ENCODE measurements at places on chromosomes 6 and 20.

DNA sequence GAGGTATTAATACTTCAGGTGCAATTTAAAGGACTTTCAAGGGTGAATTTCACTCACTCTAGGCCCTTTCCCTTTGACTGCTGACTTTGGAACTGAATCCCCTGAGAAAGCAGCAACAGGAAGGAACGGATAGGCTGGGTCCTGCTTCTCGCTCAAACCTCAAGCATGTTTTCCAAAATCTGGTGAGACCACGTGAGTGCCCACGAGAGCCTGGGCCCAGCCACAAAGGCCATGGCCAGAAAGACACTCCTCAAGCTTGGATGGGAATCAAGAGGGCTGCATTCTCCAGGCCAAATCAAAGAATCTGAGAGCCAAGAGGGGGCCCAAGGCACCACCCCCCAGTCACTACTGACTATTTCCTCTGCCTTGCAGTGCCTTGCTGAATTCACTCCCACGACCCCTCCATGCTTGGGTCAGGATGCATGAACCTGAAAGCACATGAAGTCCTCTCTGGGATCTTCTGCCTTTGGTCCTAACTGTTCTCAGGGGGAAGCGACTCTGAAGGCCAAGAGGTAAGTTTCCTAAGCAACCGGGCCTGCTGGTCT lies 146.1 kb downstream of the NFATC2 start:
- DNase-seq: no peak

DNA sequence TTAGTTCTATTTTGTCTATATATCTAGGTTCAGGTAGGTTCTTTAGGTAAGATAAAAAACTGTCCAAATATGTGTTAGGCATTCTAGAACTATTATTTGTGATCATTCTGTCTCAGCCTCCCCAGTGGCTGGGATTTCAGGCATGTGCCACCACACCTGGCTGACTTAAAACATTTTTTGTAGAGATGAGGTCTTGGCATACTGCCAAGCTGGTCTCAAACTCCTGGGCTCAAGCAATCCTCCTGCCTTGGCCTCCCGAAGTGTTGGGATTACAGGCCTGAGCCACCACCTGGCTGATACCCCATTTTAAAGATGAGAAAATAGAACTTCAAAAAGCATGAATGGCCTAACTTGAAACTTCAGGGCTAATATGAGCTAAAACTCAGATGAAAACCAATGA lies 33.9 kb downstream of the LHFPL5 start:
- DNase-seq: no peak

DNA sequence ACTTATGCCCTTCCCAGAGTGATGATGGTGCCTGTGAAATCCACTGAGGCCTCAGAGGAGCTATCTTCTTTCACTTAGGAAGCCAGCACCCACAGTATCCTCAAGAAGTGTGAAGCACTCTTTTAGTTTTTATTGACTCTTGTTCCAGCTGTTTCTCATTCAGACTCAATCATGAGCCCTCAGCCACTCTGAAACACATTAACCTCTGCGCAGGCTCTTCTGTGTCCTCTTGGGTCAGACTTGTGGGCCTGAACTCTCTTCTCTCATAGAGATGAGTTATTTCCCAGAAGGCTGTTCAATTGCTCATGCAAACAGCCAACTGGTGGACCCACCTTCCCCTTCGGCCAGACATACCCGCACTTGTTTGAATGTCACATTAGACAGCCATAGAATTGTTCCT lies 27.8 kb upstream of the PREP start:
- DNase-seq: no peak

GRCh38 chr20:51620432-51620831 lies 77.9 kb upstream of the NFATC2 start:
- DNase-seq: no peak

DNA sequence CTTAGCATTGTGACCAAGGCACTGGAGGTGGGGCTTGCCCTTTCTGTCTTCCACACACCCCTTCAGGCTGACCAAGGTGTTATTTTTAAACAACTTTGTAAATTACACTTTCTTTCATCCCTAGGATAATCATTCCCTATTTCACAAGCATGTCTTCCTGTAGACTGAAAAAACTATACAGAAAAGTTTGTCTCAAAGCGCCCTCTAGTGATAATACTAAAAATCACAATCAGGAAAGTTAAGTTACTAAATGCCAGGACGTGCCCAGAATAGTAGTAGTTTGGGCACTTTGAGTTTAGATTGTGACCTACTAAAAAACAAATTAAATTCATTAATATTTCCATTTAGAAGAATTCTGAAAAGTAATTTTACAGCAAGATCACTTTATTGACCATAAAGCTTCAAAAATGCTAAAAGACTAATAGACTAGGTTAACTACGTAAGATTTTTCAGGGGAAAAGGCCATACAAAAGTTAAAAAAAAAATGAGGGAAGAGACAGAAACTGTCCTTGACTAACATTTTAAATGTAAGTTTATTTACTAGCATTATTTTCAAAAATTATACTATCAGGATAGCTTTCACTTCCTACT lies 123.3 kb upstream of the DUSP22 start:
- DNase-seq: peak; percentile 50

- peak; percentile 82 for DNase-seq
Observed at GRCh38 chr6:113645576-113645970, 211.6 kb upstream of the MARCKS start.

DNA sequence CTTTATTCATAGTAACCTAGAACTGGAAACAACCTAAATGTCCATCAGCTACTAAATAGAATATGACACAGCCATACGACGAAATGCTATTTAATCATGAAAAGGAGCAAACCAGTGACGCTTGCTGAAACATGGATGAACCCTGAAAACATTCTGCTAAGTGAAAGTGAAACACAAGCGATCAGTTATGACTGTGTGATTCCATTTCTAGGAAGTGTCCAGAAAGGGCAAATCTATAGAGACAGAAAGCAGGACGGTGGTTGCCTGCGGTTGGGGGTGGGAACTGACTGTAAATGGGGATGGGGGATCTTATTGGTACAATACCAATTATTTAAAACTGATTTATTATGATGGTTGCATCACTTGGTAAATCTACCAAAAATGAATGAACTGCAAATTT lies 126.8 kb downstream of the IPCEF1 start:
- DNase-seq: no peak

DNA sequence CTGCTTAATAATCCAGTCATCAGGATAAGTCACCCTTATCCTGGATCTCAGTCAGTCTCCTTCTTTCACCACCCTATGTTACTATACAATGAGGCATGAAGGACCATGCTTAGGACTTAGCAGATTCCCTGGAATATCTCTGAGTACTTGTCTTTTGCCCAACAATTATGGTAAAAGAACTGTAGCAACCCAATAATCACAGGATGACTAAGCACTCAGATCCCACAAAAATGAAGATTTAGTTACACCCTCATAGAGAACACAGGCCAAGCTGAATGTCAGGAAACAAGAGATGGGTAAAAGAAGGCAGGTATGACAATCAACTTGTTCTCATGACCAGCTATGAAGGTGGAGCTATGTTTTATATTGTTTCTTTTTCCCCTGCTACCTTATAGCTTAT lies 91.4 kb downstream of the EDN1 start:
- peak; percentile 28 for DNase-seq

DNA sequence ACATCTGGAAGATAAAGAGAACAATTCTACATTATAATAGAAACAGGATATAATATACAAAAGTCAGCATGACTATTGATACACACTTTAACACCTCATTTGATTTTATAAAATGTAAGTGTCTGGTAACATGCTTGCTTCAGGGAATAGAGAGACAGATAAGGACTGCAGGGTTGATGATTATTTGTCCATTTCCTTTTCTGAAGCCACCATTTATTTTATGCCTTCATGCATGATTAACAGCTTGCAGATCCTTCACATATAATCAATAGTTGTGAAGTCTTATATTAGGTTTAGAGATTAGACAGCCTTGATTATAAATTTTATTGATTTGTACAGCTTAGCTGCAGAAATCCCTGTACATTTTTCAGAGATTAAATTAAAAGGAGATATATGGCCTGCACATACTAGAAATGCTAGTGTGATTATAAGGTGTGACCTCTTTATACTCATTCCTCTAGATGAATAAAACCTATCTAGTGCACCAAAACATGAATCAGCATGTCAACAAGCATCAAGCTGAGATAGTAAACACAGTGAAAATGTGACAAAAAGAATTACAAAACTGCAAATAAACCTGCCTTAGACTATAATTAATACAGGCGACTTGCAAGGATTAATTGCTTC lies 198.8 kb upstream of the THEMIS start:
- DNase-seq: no peak

GRCh38 chr6:5989141-5989723 lies 17.5 kb downstream of the NRN1 start:
- DNase-seq: no peak

- DNase-seq: peak; percentile 78
Observed at GRCh38 chr20:17835240-17835933, 133.2 kb downstream of the SNX5 start.

DNA sequence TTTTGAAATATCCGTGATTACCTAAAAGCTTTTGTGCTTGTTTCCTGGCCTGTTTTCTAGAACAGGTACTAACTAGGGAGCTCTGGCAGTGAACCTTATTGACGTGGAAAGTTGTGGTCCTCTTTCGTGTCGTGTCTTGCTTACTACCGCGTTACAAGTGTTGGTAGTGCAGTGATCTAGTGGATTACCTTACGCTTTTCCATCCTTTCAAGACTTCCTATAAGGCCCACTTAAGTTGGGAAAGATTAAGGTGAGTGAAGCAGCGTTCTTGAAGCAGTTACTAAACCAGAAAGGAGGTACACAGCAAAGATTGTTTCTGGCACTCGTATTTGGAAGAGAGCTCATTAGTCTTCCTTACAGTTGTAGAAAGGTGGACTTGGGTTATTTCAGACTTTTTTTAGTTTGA lies 1.9 kb downstream of the PNRC1 start:
- DNase-seq: peak; percentile 38

- peak; percentile 48 for DNase-seq
Observed at GRCh38 chr6:52454556-52454955, 34.4 kb downstream of the EFHC1 start.

- no peak for DNase-seq
Observed at GRCh38 chr20:45452238-45452637, 17.3 kb upstream of the WFDC2 start.

DNA sequence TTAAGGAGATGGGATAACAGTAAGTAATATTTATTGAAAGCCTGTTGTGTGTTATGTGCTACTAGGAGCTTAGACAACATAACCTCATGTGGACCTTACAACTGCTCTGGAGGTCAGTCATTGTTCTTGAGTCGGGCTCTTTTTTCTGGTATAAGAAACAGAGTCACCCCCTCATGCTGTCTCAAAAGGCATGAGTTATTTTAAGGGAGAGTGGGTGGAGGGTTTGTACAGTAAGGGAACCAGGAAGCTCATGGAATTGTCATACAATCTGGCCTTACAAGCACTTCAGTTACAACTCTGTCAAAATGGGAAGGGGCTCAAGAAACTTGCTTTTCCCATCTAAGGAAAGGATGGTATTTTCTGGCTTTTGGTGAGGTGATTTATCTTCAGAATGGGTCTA lies 16.5 kb upstream of the DSE start:
- DNase-seq: no peak

DNA sequence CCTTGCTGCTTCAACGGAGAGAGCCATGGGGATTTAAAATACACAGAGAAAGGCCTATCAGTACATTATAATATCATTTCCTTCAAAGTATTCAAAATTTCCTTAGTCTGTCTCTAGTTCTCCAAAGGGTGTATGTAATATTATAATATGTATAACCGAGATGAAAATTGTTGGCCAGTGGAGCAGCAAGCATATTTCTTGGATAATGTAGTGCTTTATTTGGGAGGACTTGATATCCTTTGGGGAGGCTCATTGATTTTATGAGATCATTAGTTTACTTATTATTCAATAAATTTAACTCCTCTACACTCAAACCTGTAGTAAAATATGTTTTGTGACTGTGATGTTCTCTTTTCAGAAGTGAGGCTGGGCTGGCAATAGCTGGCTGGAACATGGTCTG lies 802.9 kb upstream of the FLRT3 start:
- DNase-seq: no peak

DNA sequence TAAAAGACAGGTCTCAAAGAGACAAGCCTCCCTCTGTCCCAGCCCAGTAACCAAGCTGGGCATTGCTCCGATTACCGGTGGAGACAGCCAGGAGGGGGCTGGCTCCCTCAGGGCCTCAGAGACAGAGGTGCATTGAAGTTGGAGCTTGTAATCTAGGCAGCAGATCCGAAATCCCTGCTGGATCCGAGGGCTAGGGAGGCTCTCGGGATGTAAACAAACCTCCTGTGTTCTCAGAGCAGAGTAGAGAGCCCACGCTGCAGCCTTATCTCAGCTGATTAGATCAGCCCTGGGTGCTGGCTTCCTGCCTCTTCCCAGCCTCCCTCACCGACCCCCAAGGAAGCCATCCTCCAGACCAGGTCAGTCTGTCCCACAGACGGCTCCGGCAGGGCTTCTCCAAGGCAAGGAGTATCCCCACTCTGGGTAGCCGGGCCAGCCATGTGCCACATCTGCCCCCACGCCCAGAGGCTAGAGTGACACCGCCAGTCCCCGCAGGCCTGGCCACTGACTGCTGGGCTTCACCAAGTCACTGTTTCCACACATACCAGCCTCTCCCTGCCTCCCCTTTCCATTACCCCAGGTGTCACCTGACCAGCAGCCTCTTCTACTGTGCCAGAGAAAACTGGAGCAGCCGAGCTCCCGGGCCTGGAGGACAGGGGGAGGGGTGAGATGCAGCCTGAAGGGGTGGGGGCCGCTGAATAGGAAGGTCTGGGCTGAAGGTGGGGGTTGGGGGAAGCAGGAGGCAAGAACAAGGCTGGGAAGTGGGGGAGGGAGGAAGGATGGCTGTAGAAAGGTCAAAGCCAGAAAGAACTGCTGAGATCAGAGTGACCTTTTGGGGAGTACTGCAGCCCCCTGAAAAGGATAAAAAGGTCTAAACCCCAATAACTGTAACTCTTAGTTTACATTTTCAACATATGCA lies 6.0 kb downstream of the SDC4 start:
- peak; percentile 47 for DNase-seq

DNA sequence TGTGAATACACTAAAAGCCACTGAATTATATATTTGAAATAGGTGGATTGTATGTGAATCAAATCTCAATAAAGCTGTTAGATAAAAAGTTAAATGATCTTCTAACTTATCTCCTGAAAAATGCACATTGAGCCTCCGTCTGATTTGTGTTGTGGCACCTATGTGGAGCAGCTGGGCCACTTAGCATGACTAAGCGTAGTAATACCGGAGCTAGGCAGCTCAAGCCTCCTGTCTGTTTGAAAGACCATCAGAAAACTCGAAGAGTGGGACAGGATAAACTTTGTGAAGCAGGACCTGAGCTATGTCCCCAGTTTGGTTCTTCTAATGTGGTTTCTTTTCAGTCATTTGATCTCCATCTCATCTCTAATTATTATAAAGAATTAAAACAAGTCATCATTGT lies 11.0 kb upstream of the NOL7 start:
- no peak for DNase-seq
